ENCODE measurements at places on chromosomes 4 and X.

GRCh38 chr4:71524756-71525155 lies 185.9 kb downstream of the SLC4A4 start:
- DNase-seq = no peak

DNA sequence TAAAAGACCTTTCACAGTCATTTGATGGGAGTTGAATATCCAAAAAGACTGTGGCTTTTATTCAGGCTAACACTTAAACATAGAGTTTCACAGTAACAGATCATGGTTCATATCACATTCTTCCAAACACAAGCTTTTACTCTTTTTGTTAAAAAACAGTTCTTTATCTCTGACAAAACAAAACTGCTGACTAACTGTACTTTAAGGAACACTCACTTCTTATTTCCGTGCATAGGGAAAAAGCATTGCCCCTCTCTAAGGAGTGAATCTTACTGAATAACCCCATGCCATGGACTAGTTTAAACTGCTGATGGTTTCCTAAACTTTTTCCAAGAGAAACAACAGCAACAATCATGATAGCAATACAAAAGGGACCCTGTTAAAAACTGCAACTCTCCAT lies 297.0 kb upstream of the INTU start:
- no peak for DNase-seq

- DNase-seq = no peak
Measured at GRCh38 chrX:136761421-136761820, 19.3 kb downstream of the ARHGEF6 start.

GRCh38 chrX:12910423-12911121 lies 4.2 kb downstream of the TLR8 start:
- no peak for DNase-seq

DNA sequence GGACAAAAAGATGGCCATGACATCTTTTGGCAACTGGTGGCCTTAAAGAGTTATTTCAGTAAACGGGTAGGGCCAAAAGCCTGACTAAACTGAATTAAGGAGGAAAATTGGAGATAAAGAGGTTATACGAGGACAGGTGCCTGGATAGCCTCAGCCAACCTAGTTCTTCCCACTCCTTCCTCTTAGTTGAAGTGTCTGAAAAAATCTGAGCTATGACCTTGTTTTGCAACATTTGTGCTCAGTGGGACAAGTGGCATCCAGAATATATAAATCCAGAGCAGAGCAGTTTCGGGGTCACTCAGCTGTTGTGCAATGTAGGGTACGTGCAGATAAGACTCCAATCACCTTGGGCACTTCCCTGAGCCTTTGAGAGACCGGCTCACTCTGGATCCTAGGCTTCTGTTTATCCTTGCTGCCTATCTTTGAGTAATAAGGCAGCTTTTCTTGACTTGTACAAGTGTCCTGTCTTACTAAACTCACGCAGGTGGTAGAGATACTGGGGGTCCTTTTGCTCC lies 50.2 kb upstream of the MORC4 start:
- DNase-seq = no peak

DNA sequence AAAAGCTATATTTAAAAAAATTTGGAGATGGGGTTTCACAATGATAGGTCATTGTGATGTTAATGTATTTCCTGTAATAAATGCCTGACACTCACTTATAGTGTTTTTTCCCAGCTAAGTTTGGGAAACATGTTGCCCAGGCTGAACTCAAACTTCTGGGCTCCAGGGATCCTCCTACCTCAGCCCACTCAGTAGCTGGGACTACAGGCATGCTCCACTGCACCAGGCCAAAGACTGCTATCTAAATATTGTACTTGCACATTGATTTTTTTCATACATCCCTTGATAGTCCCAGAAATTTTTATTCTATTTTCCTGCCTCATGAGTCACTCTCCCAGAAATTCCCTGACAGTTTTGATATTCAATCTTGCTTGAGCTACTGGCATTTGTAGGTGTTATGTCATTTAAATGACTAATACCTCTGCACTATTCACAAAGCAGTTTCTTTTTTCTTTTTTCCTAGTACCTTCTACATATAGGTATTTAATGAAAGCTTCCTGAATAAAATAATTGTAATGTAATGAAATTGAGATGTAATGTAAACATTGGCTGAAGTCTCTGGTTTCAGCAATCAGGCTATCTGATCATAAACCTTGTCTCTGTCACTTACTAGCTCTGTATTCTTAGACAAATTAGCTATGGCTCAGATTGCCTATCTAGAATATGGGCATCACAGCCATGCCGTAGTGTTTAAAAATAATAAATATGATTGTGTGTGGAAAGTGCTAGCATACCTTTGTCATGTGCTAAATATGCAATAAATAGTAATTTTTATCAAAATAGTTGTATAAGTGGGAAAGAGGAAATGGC lies 1973.0 kb upstream of the AGA start:
- DNase-seq = no peak

- DNase-seq = no peak
Measured at GRCh38 chr4:100945789-100946188, 401.5 kb downstream of the PPP3CA start.

DNA sequence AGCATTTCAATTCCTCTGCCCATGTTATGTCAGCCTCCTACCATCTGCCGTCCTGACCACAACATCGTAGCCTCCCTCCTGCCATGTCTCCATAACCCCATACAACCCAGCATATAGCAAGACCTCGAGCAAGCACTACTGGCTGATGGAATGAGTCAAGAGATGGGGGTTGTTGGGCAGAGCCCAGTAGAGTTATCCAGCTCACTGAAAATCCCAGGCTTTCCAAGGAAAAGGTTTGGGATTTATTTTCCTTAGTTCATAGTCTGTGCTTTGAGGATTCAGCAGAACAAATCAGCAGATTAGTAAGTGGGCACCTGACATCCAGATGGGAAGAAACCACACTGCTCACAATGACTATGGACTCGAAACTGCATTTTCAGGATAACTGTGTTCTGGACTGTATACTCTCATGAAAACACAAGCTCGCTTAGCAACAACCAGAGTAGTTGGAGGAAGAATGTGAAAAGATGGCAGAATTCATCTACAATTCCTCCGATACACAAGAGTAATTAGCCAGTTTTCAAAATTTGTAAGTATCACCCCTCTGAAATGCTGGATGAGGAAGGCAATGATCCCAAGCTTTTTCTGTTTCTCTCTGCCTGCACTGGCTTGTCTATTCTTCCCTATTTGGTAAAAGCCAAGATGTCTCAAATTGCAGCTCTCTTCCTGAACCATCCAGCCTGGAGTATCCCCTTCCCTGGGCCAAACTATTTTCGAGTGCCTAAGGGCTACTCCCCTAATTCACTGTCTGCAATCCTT lies 186.2 kb upstream of the TBL1X start:
- no peak for DNase-seq

DNA sequence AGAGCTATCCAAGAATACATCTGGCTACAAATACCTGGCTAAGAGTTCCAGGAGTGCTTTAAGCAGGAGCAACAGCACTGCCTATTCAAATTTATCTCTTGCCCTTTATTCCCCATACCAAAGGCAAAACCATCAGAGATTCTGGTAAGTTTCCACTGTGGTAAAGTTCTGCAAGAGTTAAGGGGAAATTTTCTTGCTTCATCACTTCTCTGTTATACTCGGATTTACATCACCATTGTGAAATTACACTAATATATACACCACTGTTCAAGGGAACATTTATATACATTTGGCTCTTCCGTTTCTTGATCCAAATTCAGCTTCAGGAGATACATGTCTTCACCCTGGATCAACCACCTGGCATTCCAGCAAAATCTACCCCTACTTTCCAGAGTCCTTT lies 70.8 kb upstream of the PTPN13 start:
- DNase-seq = no peak

Measured in stimulated activated CD8-positive, alpha-beta memory T cell treated with anti-CD3 and anti-CD28 coated beads, Interleukin-4, amount 100 ng/mL, for 24 hours (primary cell).